ENCODE measurements at places on chromosomes 6 and 20. TPM values are rescaled to one million over a fixed set of nuclear protein-coding genes. Genes with fewer than 3 reads are reported as not detected.

Gene OR2B6
- not detected for total RNA-seq

Gene TIAM2
- 3.4 TPM for total RNA-seq

Gene IMPG1
- total RNA-seq, result not detected

Gene PHF10
- 21.3 TPM for total RNA-seq

Gene KIF16B
- 14.7 TPM for total RNA-seq

Gene KIAA1755
- 0.13 TPM for total RNA-seq

Gene ETV7
- 0.14 TPM for total RNA-seq

Gene OPRL1
- total RNA-seq, result 0.97 TPM

Gene CLDN20
- not detected for total RNA-seq

Gene CTCFL
- not detected for total RNA-seq

Gene C6orf15
- not detected for total RNA-seq

Gene CRISP3
- not detected for total RNA-seq

Gene FILIP1
- total RNA-seq, result 0.32 TPM

Gene PRPH2
- total RNA-seq, result not detected

Gene SAMD5
- total RNA-seq, result 0.62 TPM
